ENCODE measurements at places on chromosomes 3 and 15. TPM values are rescaled to one million over a fixed set of nuclear protein-coding genes. Genes with fewer than 3 reads are reported as not detected.

DNA sequence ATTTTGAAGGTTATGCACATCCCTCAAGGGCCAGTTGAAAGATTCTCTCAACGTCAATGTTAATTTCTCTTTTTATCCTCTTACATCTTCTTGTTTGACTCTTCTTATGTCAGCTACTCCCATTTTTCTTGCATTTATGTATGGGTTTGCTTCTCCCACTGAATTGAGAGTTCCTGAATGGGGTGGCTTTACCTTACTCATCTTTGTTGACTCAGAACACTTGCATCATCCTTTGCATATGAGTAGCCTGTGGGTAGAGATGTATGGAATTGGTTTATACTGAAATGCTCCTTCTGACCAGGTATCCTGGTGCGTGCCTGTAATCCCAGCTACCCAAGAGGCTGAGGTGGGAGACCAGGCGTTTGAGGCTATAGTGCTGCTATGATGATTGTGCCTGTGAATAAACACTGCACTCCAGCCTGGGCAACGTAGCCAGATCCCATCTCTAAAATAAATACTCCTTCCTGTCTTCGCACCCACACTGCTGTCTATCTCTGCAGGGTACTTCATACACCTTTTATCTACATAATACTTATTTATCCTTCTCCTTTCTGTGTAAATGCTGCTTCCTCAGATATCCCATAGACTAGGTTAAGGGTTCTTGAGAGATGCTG is 123.6 kb upstream of the DPH6 start:
- H3K4me3 ChIP-seq: no peak overlapping the region
- no peaks in the 10 kb centered on the region for H3K36me3 ChIP-seq
- no peak overlapping the region for H3K27ac ChIP-seq
- no peak for DNase-seq
- no peaks in the 10 kb centered on the region for H3K27me3 ChIP-seq
- no peaks in the 10 kb centered on the region for H3K4me1 ChIP-seq

GRCh38 chr15:75452865-75453702 is 1.6 kb upstream of the SIN3A start:
- H3K36me3 ChIP-seq: no peaks in the 10 kb centered on the region
- H3K4me3 ChIP-seq: peak overlapping the region; percentile 96
- H3K27me3 ChIP-seq: no peaks in the 10 kb centered on the region
- H3K4me1 ChIP-seq: peaks cover 49% of the 10 kb centered on the region
- peak overlapping the region; percentile 99 for H3K27ac ChIP-seq
- DNase-seq: no peak

DNA sequence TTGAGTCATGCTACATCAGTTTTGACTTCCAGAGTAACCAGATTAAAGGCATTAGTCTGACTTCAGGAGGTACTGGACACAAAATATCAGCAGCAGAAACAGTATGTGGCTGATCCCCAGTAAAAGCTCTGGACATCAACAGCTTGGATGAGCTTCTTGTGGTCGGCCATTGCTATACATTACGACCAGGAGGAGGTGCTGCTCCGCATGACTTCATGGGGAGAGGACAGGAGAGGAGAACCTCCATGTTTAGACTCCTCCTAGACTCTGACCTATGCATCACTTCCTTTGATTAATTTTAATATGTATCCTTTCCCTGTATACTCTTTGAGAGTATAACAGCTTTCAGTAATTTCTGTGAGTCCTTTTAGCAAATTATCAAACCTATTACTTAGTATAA is 285.6 kb upstream of the ARHGEF26 start:
- no peaks in the 10 kb centered on the region for H3K27me3 ChIP-seq
- no peaks in the 10 kb centered on the region for H3K36me3 ChIP-seq
- no peaks in the 10 kb centered on the region for H3K4me1 ChIP-seq
- H3K4me3 ChIP-seq: no peak overlapping the region
- DNase-seq: no peak
- no peak overlapping the region for H3K27ac ChIP-seq

DNA sequence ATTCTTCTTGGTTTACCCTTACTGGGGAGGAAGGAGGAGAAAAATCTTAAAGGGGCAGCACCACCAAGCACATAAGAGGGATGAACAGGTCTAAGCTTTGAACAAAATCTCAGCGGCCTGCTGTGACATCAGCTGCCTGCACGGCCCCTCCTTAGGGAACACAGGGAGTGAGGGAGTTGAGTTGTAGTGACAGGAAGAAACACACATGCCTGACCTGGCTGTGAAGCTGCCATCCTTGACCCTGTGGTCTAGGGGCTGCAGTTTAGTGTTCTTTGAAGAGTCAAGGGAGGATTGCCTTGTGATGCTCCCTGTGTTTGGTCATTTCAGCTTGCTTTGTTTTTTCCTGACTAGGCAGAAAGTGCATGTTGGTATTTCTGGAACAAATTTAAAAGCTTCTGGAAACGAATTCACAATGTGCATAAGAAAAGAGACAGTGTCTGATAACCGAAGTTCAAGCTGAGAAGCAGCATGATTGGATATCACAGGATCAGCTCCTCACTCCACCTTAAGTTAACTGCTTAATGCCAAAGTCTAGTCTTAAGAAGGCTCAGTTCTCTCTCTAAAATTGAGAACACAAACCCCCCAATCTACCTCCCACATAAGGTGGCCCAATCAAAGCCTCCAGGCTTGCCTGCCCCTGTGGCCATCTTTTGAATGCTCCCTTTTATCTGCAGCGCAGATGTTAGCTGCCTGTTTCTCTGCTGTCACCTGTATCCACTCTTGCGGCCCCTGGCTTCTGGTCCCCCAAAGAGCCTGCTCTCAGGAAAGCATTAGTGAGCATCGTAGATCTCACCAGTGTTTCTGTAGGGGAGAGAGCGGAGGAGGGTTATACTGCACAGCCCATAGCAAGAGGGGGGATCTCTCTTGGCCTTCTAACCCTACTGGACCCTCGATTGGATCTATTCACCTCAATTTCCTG is 82.2 kb downstream of the SCN11A start:
- no peak overlapping the region for H3K4me3 ChIP-seq
- no peak for DNase-seq
- no peaks in the 10 kb centered on the region for H3K4me1 ChIP-seq
- H3K27ac ChIP-seq: no peak overlapping the region
- peaks cover 14% of the 10 kb centered on the region for H3K27me3 ChIP-seq

GRCh38 chr3:13491206-13491974 is 11.3 kb downstream of the HDAC11 start:
- no peaks in the 10 kb centered on the region for H3K36me3 ChIP-seq
- no peaks in the 10 kb centered on the region for H3K27me3 ChIP-seq
- H3K4me1 ChIP-seq: no peaks in the 10 kb centered on the region
- no peak for DNase-seq

- DNase-seq: no peak
- H3K4me3 ChIP-seq: no peak overlapping the region
- H3K4me1 ChIP-seq: no peaks in the 10 kb centered on the region
- H3K27me3 ChIP-seq: no peaks in the 10 kb centered on the region
- no peak overlapping the region for H3K27ac ChIP-seq
Measured at GRCh38 chr3:88188436-88188835, 38.7 kb downstream of the C3orf38 start.

- no peak overlapping the region for H3K27ac ChIP-seq
- no peaks in the 10 kb centered on the region for H3K4me1 ChIP-seq
- DNase-seq: no peak
- H3K27me3 ChIP-seq: no peaks in the 10 kb centered on the region
- no peak overlapping the region for H3K4me3 ChIP-seq
Measured at GRCh38 chr3:11522398-11522715, 121.4 kb downstream of the VGLL4 start.

DNA sequence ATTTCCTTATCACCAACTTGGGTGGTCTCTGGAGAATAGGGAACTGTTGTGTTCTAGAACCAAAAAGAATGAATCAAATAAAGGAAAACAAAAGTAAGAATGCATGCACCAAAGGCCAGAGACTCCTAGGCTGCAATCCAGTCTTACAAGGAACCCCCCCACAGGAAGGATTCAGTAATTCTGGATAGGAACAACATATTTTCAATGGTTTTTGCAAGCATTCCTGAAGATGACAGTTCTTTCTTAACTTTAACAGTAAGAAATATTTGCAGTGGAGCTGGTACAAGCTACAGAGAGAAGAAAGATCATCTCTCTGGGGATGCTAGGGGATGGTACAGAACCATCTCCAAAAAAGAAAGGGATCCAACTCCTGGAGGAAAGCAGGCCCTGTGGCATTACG is 116.2 kb upstream of the CHRM5 start:
- H3K4me1 ChIP-seq: no peaks in the 10 kb centered on the region
- DNase-seq: no peak
- H3K4me3 ChIP-seq: no peak overlapping the region

DNA sequence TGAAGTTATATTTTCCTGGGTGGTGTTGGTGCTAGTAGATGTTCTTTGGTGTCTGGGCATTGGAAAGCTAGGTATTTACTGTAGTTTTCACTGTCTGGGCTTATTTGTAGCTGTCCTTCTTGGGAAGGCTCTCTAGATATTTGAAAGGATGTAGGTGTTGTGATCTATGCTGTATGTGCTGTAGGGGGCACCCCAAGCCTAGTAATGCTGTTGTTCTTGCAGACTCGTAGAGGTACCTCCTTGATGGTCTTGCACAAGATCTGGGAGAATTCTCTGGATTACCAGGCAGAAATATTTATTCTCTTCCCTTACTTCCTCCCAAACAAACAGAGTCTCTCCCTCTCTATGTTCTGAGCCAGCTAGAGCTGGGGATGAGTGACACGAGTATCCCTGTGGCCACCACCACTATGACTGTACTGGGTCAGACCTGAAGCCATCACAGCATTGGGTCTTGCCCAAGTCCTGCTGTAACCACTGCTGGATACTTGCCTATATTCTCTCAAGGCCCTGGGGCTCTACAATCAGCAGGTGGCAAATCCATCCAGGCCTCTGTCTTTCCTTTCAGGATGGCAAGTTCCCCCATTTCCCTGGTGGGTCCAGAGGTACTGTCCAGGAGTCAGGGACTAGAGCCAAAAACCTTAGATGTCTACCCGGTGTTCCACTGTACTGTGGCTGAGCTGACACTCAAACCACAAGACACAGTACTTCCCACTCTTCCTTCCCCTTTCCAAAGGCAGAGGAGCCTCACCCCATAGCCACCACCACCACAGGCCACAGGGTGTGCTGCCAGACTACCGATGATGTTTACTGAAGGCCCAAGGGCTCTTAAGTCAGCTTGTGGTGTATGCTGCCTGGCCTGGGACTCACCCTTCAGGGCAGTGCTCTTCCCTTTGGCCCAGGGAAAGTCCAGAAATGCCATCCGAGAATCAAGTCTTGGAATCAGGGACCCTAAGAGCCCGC is 195.2 kb upstream of the DPPA4 start:
- DNase-seq: peak; percentile 41
- no peaks in the 10 kb centered on the region for H3K27me3 ChIP-seq
- no peak overlapping the region for H3K4me3 ChIP-seq
- H3K4me1 ChIP-seq: no peaks in the 10 kb centered on the region
- H3K36me3 ChIP-seq: no peaks in the 10 kb centered on the region

GRCh38 chr3:156189927-156190326 is 69.5 kb downstream of the KCNAB1 start:
- H3K4me1 ChIP-seq: no peaks in the 10 kb centered on the region
- H3K27ac ChIP-seq: no peak overlapping the region
- H3K4me3 ChIP-seq: no peak overlapping the region
- no peaks in the 10 kb centered on the region for H3K27me3 ChIP-seq
- DNase-seq: no peak

GRCh38 chr3:195081242-195081963 is 189.6 kb downstream of the XXYLT1 start:
- no peaks in the 10 kb centered on the region for H3K36me3 ChIP-seq
- no peak overlapping the region for H3K4me3 ChIP-seq
- no peaks in the 10 kb centered on the region for H3K4me1 ChIP-seq
- no peak for DNase-seq
- no peak overlapping the region for H3K27ac ChIP-seq

GRCh38 chr15:77721963-77722362 is 89.3 kb upstream of the LINGO1 start:
- no peaks in the 10 kb centered on the region for H3K27me3 ChIP-seq
- no peak overlapping the region for H3K4me3 ChIP-seq
- H3K36me3 ChIP-seq: no peaks in the 10 kb centered on the region
- H3K27ac ChIP-seq: no peak overlapping the region
- no peaks in the 10 kb centered on the region for H3K4me1 ChIP-seq

TGM5 gene
- not detected for polyA plus RNA-seq

EFCAB12 gene
- polyA plus RNA-seq: 0.05 TPM

Measured in CD4-positive, CD25-positive, alpha-beta regulatory T cell (primary cell).